ENCODE measurements at places on chromosomes 3 and 15.

GRCh38 chr3:148741219-148741618 lies 43.5 kb downstream of the AGTR1 start:
- DNase-seq = no peak

- DNase-seq = no peak
Observed at GRCh38 chr15:29924750-29925149, 102.5 kb upstream of the TJP1 start.

DNA sequence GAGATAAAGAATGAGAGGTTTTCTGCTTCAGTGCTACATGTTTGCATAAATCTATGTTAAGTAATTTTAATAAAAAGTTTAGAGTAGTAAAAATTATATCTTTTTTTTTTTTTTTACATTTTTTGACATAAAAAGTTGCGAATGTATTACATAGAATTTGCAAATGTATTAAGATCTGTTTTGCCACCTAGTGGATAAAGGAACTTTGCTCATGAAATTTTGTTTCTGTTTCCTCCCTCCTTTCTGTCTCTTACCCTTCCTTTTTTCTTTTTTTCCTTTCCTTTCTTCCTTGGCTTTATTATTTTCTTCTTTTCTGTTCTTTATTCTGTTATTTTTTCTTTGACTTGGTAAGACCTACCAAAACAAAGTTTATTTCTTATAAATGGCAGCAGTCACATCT lies 58.5 kb upstream of the UTS2B start:
- no peak for DNase-seq

GRCh38 chr15:73851689-73852088 lies 21.7 kb upstream of the TBC1D21 start:
- DNase-seq = no peak

DNA sequence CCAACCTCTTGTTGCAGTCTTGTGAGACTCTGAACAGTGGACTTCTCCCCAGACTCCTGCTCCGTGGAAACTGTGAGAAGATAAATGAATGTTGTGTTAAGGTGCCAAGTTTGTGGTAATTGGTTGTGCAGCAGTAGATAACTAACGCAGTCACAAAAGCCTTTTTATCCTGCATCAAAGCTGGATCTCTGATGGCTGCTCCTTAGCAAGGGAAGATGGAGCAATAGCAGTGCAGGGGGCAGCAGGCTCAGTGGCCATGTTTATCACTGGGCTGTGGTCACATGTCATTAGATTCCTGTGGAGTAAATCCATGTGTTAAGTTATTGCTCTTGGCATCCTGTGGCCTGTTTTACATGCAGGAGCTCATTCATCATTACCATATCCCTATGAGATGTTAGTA lies 13.5 kb downstream of the CMTM7 start:
- no peak for DNase-seq

DNA sequence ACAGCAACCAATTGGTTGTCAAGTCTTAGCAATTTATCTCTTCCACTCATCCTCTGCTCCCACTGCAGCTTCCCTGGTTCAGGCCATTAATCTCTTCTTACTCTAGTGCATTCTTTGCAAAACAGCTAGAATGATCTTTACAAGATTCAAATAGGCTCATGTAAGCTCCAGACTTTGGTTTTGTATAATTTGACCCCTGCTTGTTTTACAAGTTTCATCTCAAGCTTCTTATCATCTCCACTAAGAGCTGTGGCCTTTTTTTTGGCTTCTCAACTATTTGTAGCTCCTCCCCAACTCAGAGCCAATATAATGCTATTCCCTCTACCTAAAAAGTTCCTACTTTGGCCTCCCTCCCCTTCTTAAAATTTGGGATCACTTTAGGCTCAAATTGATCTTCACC lies 121.8 kb downstream of the GOLIM4 start:
- no peak for DNase-seq

GRCh38 chr3:187291001-187291511 lies 481 bp downstream of the MASP1 start:
- DNase-seq = no peak

GRCh38 chr3:180640987-180641386 lies 38.3 kb downstream of the CCDC39 start:
- DNase-seq = no peak

- DNase-seq = no peak
Observed at GRCh38 chr3:46228260-46229242, 13.7 kb upstream of the CCR3 start.

DNA sequence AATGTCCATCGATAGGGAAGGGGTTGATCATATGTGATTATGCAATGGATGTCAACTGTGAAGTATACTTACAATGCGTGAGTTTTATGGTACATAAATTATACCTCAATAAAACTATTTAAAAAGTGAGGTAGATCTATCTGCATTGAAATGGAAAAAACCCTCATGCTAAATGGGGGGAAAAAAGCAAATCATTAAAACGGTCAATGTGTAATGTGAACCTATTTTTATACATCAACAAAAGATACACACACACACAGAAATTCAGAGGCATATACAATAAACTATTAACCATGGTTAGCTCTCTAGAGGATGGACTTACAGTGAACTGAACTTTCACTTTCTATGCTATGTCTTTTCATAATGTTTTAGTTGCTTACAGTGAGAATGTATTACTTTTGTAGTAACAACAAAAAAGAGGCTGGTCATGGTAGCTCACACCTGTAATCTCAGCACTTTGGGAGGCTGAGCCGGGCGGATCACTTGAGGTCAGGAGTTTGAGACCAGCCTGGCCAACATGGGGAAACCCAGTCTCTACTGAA lies 23.1 kb downstream of the STIMATE start:
- DNase-seq = no peak

DNA sequence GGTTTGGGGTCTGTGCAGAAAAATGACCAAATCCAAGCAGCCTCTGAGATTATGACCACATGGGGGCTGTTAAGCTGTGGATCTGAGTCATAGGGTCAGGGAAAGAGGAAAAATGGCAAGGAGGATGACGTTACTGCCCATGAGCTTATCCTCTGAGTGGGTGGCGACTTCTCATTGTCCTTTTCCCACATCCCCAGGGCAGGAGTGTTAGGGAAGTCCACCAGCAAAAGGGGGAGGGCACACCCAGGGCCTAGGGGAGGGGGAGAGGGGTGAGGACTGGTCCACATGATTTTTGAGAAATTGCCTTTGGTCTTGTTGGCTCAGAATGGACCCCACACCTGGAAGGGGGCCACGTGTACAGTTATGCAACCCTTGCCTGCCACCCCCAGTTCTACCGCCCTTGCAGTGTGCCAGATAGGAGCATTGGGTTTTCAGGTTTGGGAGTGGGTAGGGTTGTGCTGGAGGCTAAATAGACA lies 2.6 kb downstream of the CD276 start:
- DNase-seq = no peak

DNA sequence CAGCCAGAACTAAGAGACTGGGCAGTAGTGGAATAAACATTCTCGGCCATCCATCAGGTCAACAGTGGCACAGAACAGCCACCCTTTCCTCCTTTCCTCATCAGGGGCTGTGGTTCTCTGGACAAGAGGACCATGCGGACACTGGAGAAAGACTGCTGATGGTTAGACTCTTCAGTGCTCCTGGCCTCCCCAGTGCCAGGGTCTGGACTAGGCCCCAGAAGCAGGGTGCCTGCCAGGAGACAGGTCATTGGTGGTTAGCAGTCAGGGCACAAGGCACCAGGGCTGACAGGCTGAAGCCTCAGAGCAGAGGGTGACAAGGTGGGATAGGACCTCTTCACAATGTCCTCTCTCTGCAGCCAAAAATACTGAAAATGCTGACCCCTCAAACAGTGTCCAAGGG lies 30.1 kb downstream of the POC1A start:
- DNase-seq = no peak

DNA sequence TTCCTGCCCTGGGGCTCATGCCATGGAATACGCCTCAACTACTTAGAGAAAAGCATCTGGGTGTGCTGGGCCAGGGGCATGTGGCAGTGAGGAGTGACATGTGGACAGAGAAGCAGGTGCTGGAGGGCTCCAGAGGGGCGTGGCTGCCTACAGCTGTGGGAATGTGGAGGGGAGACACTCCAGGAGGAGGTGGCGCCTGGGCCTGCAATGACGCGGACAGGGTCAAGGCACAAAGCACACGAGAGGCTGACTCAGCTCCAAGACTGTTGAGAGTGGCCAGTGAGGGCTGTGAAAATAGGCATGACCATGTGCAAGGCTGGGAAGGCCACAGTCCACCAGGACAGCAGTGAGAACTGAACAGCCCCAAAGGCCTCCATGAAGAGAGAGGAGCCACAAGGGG lies 48.5 kb downstream of the PTH1R start:
- DNase-seq = no peak

DNA sequence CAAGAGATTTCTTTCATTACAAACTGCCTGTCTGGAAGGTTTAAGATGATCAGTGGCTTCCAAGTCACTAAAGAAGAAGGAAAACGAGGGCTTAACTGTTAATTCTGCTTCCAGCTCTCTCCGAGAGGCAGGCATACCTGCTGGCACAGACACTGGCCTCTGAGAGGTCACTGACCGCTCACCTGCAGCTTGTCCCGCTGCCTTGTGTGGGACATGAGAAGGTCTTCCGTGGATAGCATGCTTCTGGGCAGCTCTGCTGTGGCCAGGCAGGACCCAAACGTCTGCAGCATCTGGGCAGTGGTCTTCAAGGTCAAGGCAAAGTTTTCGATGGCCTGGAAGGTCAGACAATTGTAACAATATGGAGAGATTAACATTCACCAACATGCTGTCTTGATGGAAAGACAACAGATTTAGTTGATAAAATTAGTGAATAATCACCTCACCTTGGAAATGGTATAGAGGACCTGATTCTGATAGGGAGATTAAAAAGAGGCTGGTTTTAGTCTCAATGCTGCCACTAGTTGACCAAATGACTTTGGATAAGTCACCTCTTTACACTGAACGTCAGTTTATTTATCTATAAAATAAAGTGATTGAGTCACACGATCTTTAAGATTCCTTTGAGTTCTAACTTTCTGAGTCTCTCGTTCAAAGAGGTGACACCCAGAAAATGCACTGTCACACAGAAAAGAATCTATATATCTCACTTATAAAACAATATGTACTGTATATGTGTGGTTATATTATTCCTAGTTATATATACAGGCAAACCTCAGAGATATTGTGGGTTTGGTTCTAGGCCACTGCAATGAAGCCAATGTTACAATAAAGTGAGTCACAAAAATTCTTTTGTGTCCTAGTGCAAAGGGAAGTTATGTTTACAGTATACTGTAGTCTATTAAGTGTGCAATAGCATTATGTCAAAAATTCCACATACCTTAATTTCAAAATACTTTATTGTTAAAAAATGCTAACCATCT lies 65.1 kb downstream of the B3GNT5 start:
- no peak for DNase-seq

GRCh38 chr3:71994203-71994602 lies 209.3 kb upstream of the PROK2 start:
- DNase-seq = no peak

DNA sequence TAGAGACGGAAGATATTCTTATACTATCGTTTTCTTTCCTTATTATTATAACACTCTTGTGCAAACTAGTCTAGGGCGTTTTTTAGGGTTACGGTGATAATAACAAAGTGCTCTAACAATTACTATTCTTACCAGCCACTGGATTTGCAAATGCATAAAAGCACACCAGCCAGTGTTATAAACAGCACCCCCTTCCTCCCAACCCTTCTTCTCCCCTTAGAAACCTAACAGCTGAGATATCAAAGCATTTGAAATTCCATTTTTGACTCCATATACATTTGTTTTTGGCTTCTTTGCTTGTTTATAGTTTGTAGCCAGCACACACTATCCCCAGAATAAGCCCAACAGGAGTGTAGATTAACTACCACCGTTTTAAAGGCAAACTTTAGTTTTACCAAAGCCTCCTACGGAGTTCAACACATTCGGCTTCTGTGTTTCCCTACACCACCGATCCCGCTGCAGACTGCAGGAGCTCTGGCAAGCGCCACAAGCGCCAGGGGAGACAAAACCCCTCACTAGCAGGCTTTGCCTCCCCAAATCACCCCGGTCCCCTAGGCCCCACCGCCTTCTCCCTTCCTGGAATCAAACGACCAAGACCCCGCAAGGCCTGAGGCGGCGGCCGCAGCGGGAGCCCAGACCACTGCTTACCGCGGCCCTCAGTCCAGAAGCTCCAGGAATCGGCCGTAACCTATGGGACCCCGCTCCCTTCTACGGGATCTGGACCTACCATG lies 461 bp downstream of the COPB2 start:
- DNase-seq = no peak

- DNase-seq = peak; percentile 61
Observed at GRCh38 chr3:52144034-52144795, 10.0 kb downstream of the POC1A start.

DNA sequence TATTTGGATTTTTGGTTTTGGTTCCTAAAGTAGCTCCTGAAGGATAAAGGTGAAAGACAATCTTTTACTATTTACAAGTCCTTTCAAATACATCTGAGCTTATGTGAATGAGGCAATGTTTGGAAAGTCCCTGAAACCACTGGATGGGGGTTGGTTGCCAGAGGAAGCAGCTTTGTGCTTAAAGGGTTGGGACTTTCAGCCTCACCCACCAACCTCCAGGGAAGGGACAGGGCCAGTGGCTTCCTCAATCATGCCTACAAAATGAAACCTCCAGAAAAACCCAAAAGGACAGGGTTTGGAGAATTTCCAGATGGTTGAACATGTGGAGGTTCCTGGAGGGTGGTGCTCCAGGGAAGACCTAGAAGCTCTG lies 20.9 kb upstream of the ABHD17C start:
- DNase-seq = no peak

DNA sequence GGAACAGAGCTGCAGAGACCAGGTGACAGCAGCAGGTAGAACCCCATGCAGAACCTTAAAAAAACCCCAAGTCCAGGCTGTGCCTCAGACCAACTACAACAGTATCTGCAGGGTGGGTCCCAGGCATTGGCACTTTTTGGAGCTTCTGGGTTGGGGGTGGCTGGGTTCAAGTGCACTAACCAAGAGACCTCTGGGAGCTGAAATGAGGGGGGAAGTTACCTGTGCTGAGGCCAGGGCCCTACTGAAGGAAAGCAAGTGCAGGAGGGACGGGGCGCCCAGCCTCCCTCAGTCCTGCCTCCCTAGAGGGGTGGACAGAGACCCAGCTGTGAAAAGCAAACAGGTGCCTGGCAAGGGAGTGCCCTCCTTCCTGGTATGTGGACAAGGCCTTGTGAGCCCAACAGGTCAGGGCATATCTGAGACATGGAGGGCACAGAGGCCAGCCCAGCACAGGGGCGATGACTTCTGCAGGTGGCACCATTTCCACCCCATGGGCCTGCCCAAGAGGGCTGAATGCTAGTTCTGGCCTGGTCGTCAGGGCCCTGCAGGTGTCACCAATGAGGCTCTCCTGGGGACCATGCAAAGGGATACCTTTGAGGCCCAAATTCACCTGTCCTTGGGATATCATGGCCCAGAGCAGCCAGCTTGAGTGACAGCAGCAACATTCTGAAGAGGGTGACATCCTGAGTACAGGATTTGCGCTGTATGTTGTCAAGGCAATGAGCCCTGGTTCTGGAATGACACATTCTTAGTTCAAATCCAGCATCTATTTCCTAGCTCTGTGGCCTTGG lies 18.7 kb downstream of the CTSH start:
- DNase-seq = no peak

DNA sequence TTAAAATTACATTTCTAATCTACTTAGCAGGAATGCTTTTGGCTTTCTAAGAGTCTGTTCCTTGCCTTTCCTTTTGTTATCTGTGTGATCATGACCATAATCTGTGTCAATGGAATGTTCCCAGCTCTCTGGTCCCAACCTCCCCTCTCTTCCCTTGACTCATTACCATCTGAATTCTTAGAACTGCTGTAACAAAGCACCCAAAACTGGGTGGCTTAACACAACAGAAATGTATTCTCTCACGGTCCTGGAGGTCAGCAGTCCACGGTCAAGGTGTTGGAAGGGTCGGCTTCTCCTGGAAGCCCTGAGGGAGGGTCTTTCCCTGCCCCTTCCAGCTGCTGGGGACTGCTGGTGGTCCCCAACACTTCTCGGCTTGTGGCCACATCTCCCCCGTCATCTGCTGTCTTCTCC lies 81.1 kb downstream of the LRRK1 start:
- DNase-seq = no peak

Data from C1 segment of cervical spinal cord (tissue), 14 donors.